NCI-H460 (cell line): ENCODE measurements at places on chromosomes 1 and 21. TPM values are rescaled to one million over a fixed set of nuclear protein-coding genes. Genes with fewer than 3 reads are reported as not detected.

KRTAP19-1 gene
- total RNA-seq, result not detected in 2 replicates

S100A9 gene
- total RNA-seq, result 1.9 and 2.3 TPM in 2 replicates

GRCh38 chr1:16145662-16146278 lies 10.1 kb downstream of the EPHA2 start:
- DNase-seq, result peak; percentile 71

GRCh38 chr1:152855661-152856060 lies 4.1 kb upstream of the LCE7A start:
- no peak for DNase-seq

GRCh38 chr1:224639426-224639975 lies 23.4 kb downstream of the CNIH3 start:
- no peak for DNase-seq

FAM72C gene
- 28.1 and 29.5 TPM in 2 replicates for total RNA-seq

GRCh38 chr1:96363826-96364225 lies 357.8 kb upstream of the PTBP2 start:
- no peak for DNase-seq

GRCh38 chr1:28986306-28986910 lies 72.0 kb downstream of the EPB41 start:
- DNase-seq, result no peak

ADGRB2 gene
- total RNA-seq, result 2.3 and 2.5 TPM in 2 replicates

- DNase-seq, result no peak
Observed at GRCh38 chr1:19397217-19397945, 85.3 kb downstream of the SLC66A1 start.

THEMIS2 gene
- total RNA-seq, result 0.50 and 1.1 TPM in 2 replicates

GRCh38 chr1:54350360-54350759 lies 55.8 kb downstream of the SSBP3 start:
- no peak for DNase-seq

DNA sequence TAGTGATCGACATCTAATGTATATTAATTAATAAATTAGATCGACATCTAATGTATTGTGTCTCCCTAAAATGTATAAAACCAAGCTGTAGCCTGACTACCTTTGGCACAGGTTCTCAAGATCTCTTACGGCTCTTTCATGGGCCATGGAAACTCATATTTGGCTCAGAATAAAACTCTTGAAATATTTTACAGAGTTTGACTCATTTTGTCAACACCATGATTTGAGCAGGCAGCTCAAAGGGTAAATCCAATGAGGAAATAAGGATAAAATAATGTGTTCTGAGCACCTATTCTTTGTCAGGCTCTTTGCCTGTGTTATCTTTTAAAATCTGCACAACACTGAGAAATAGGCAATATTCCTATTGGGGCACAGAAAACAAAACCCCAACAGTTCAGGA lies 223.4 kb upstream of the DUSP10 start:
- no peak for DNase-seq
